Activated CD4-positive, alpha-beta memory T cell treated with anti-CD3 and anti-CD28 coated beads for 36 hours (primary cell): ENCODE measurements at places on chromosomes 16 and 17. TPM values are rescaled to one million over a fixed set of nuclear protein-coding genes. Genes with fewer than 3 reads are reported as not detected.

DNA sequence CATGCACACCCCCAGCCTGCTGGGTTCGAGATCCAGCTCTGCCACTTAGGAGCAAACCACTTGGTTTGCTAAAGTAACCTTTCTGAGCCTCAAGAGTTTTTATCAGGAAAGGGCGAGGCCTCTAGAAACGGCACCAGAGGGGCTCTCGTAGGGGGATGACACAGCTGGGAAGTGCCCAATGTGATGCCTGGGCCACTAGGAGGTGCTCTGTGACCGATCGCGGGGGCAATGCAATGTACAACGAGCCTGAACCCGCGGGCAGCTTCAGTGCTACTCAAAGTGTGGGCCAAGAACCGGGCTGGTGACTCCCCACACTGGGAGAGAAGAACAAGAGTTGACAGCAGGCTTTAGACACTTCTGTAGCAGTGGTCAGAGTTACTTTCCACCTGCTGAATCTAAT is 9.4 kb downstream of the C16orf89 start:
- no peaks in the 10 kb centered on the region for H3K36me3 ChIP-seq
- H3K27ac ChIP-seq = no peak overlapping the region
- peak; percentile 59 for DNase-seq
- H3K4me1 ChIP-seq = no peaks in the 10 kb centered on the region
- H3K4me3 ChIP-seq = no peak overlapping the region

GRCh38 chr17:67376737-67377487 is at the start of gene PITPNC1:
Gene PITPNC1 (plus strand): TSS chr17:67377281.
- H3K27ac ChIP-seq = peak within 1 kb of the TSS; percentile 80
- H3K27me3 ChIP-seq = no peaks in the 10 kb centered on the region
- peak within 1 kb of the TSS; percentile 92 for H3K4me3 ChIP-seq
- no peaks in the 10 kb centered on the region for H3K36me3 ChIP-seq
- H3K4me1 ChIP-seq = peaks cover 40% of the 10 kb centered on the region
- peak; percentile 92 for DNase-seq

- H3K4me3 ChIP-seq = peak overlapping the region; percentile 79
- no peaks in the 10 kb centered on the region for H3K36me3 ChIP-seq
- H3K27ac ChIP-seq = peak overlapping the region; percentile 90
- peaks cover 83% of the 10 kb centered on the region for H3K4me1 ChIP-seq
- no peaks in the 10 kb centered on the region for H3K27me3 ChIP-seq
Observed at GRCh38 chr17:32520104-32520701, 33.4 kb downstream of the CDK5R1 start.

DNA sequence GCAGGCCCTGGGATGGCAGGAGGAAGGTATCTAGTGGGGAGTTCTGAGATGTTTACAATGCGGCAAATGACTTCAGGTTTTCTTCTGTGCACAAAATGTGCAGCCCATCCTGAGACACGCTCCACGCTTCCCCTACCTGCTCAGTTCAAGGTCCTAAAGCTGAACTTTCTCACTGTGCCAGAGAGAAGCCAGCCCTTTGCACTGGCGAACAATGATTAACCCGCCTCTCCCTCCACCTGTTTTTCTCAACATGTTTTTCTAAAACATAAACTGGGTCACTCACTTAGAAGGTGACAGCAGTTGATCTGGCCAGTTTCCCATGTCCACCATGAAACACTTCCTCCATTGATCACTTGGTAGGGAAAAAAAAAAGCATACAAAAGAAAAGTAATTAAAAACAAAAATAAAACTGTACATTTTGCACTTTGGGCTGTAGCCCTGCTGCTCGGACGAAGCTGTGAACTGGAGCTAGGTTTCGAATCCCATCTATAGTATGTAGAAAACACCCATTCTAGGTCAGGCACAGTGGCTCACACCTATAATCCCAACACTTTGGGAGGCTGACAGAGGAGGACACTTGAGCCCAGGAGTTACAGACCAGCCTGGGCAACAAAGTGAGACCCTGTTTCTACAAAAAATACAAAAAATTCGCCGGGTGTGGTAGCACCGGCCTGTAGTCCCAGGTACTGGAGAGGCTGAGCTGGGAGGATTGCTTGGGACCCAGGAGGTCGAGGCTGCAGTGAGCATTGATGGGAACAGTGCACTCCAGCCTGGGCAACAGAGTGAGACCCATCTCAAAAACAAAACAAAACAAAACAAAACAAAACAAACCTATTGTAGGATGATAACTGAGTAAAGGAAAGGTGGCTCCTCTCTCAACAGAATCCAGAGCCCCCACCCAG is 6.1 kb upstream of the G6PC1 start:
- H3K4me1 ChIP-seq = no peaks in the 10 kb centered on the region
- H3K27me3 ChIP-seq = peaks cover 3% of the 10 kb centered on the region
- H3K27ac ChIP-seq = no peak overlapping the region
- no peaks in the 10 kb centered on the region for H3K36me3 ChIP-seq

GRCh38 chr16:54522584-54522983 is 236.0 kb upstream of the IRX3 start:
- DNase-seq = no peak
- H3K27ac ChIP-seq = no peak overlapping the region
- H3K27me3 ChIP-seq = no peaks in the 10 kb centered on the region
- H3K4me1 ChIP-seq = no peaks in the 10 kb centered on the region
- H3K36me3 ChIP-seq = no peaks in the 10 kb centered on the region
- H3K4me3 ChIP-seq = no peak overlapping the region

- peak; percentile 50 for DNase-seq
- peaks cover 13% of the 10 kb centered on the region for H3K4me1 ChIP-seq
- peaks cover under 1% of the 10 kb centered on the region for H3K27me3 ChIP-seq
Observed at GRCh38 chr17:32323811-32324491, 18.0 kb downstream of the C17orf75 start.

DNA sequence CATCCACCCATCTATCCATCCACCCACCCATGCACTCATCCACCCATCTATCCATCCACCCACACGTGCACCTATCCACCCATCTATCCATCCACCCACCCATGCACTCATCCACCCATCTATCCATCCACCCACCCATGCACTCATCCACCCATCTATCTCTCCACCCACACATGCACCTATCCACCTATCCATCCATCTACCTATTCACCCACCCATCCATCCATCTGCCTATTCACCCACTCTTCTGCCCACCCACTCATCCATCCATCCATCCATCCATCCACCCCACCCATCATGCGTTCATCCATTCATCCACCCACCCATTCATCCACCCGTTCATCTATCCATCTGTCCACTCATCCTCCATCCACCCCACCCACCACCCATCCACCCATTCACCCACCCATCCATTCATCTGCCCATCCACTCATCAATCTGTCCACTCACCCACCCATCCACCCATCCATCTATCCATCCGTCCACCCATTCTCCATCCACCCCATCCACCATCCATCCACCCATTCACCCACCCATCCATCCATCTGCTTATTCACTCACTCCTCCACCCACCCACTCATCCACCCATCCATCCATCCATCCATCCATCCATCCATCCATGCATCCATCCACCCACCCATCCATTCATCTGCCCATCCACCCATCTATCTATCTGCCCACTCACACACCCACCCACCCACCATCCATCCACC is 35.1 kb upstream of the CBFA2T3 start:
- DNase-seq = no peak
- H3K4me3 ChIP-seq = no peak overlapping the region
- no peaks in the 10 kb centered on the region for H3K4me1 ChIP-seq
- H3K27me3 ChIP-seq = peaks cover 25% of the 10 kb centered on the region
- H3K27ac ChIP-seq = no peak overlapping the region
- no peaks in the 10 kb centered on the region for H3K36me3 ChIP-seq

- peaks cover 17% of the 10 kb centered on the region for H3K4me1 ChIP-seq
- peaks cover 4% of the 10 kb centered on the region for H3K36me3 ChIP-seq
- no peak for DNase-seq
- no peak overlapping the region for H3K4me3 ChIP-seq
Observed at GRCh38 chr17:81517009-81517338, 4.4 kb upstream of the ACTG1 start.

- no peaks in the 10 kb centered on the region for H3K27me3 ChIP-seq
- H3K36me3 ChIP-seq = peaks cover 17% of the 10 kb centered on the region
- H3K27ac ChIP-seq = no peak overlapping the region
- H3K4me1 ChIP-seq = peaks cover 82% of the 10 kb centered on the region
Observed at GRCh38 chr16:27241658-27242057, 26.9 kb downstream of the NSMCE1 start.

EVI2B gene
- total RNA-seq = 14.1 TPM

RAMP2 gene
- not detected for total RNA-seq
